HT1080 (cell line): ENCODE measurements at places on chromosomes 13 and 19. TPM values are rescaled to one million over a fixed set of nuclear protein-coding genes. Genes with fewer than 3 reads are reported as not detected.

The ZNF613 gene
- 5.4 and 9.0 TPM in 2 replicates for total RNA-seq

The ZNF223 gene
- total RNA-seq: 4.2 and 6.1 TPM in 2 replicates

The PRTN3 gene
- total RNA-seq: not detected in 2 replicates

The ZNF554 gene
- total RNA-seq: 0.33 and 0.63 TPM in 2 replicates

The NLRP5 gene
- not detected in 2 replicates for total RNA-seq

The TUBB4A gene
- 0.60 and 1.9 TPM in 2 replicates for total RNA-seq

The CAB39L gene
- total RNA-seq: 1.5 and 2.1 TPM in 2 replicates

The RFXAP gene
- 2.0 and 2.3 TPM in 2 replicates for total RNA-seq

The F10 gene
- total RNA-seq: not detected in 2 replicates

The MBD3L3 gene
- not detected in 2 replicates for total RNA-seq

The FFAR3 gene
- 0.11 TPM in 1 of 2 replicates, not detected in the other for total RNA-seq

The REEP6 gene
- total RNA-seq: 0.77 and 0.98 TPM in 2 replicates

The RBM42 gene
- total RNA-seq: 71.9 and 93.9 TPM in 2 replicates

The PNMA8A gene
- not detected in 2 replicates for total RNA-seq

The LNX2 gene
- 6.5 and 8.0 TPM in 2 replicates for total RNA-seq

The POSTN gene
- not detected in 2 replicates for total RNA-seq

The NPHS1 gene
- not detected in 2 replicates for total RNA-seq

The SCN1B gene
- 9.3 and 13.5 TPM in 2 replicates for total RNA-seq

The LILRB5 gene
- not detected in 2 replicates for total RNA-seq

The USF2 gene
- total RNA-seq: 106 and 129 TPM in 2 replicates

The AMH gene
- 7.2 and 10.6 TPM in 2 replicates for total RNA-seq

The COG3 gene
- total RNA-seq: 30.5 and 42.1 TPM in 2 replicates

The FUT2 gene
- total RNA-seq: not detected in 2 replicates

The ZNF175 gene
- 2.1 and 5.7 TPM in 2 replicates for total RNA-seq

The DENND1C gene
- 0.06 TPM in 1 of 2 replicates, not detected in the other for total RNA-seq

The CEACAM4 gene
- total RNA-seq: not detected in 2 replicates

The POU2F2 gene
- total RNA-seq: 2.6 and 5.4 TPM in 2 replicates

The PROZ gene
- total RNA-seq: not detected in 2 replicates

The TRPC4 gene
- 0.10 and 0.26 TPM in 2 replicates for total RNA-seq

The PCCA gene
- 9.2 and 17.0 TPM in 2 replicates for total RNA-seq

The KIR2DL1 gene
- total RNA-seq: not detected in 2 replicates

The TINCR gene
- total RNA-seq: 0.10 TPM in 1 of 2 replicates, not detected in the other

The DCT gene
- 2.2 and 3.2 TPM in 2 replicates for total RNA-seq

The ZNF69 gene
- not detected in 2 replicates for total RNA-seq

The MAP4K1 gene
- 0.20 and 0.24 TPM in 2 replicates for total RNA-seq

The ABHD13 gene
- total RNA-seq: 5.2 and 7.0 TPM in 2 replicates

The CYP2A7 gene
- not detected in 2 replicates for total RNA-seq
